ENCODE measurements at places on chromosomes 7 and 10. TPM values are rescaled to one million over a fixed set of nuclear protein-coding genes. Genes with fewer than 3 reads are reported as not detected.

Gene DNA2
- 33.4 TPM for total RNA-seq

Gene PRLHR
- not detected for total RNA-seq

Gene PIP
- not detected for total RNA-seq

Gene RBP4
- total RNA-seq, result 0.57 TPM

Gene CPN1
- not detected for total RNA-seq

- no peak for DNase-seq
Observed at GRCh38 chr7:131959106-131959812, 402.8 kb upstream of the PODXL start.

DNA sequence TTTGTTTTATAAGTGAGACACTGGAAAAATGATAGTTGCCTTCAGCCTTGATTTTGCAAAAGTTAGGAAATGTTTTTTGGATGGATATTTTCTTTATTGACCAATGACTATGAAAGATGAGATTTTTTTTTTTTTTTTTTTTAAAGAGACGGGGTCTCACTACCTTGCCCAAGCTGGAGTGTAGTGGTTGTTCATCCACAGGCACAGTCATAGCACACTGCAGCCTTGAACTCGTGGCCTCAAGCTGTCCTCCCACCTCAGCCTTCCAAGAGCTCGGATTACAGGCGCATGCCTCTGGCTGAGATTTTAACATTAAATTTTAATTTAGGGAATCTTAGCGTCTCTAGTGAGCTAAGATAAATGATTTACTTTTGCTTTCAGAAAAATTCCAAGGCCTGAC, 66.2 kb downstream of the LOXL4 start:
- no peak for DNase-seq

DNA sequence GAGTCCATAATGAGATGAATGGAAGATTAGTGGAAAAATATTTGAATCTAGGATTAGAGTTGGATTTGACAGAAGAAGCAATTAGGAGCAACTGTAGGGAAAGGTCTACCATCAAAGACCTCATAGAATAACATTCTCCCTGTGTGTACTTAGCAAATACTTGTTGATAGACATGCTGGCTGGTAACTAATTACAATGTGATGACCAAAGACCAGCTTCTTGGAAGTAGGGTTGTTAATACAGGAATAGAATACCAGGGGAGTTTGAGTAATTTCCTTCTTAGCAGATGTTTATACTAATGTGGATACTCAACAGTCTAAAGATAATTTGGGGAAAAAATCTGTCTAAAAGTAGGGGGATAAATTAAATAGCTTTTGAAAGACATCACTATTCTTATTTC, 357.5 kb upstream of the BMPER start:
- no peak for DNase-seq

DNA sequence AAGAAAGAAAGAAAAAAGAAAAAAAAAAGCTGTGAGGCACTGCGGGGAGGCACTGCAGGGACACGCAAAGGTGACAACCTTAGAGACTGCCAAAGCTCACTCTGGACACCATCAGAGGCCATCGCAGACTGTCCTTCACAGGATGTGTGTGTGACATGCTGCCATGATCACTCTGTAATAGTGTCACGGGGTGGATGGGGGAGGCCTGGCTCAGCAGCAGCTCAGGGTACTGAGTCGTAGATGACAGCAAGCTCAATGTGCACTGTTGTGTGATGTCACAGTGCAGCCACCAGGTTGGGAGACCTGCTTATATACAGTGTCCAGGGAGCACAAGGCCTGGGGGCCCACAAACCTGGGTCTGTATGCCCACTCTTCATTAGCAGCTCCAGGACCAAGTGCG, 83.3 kb downstream of the SLIT1 start:
- no peak for DNase-seq

DNA sequence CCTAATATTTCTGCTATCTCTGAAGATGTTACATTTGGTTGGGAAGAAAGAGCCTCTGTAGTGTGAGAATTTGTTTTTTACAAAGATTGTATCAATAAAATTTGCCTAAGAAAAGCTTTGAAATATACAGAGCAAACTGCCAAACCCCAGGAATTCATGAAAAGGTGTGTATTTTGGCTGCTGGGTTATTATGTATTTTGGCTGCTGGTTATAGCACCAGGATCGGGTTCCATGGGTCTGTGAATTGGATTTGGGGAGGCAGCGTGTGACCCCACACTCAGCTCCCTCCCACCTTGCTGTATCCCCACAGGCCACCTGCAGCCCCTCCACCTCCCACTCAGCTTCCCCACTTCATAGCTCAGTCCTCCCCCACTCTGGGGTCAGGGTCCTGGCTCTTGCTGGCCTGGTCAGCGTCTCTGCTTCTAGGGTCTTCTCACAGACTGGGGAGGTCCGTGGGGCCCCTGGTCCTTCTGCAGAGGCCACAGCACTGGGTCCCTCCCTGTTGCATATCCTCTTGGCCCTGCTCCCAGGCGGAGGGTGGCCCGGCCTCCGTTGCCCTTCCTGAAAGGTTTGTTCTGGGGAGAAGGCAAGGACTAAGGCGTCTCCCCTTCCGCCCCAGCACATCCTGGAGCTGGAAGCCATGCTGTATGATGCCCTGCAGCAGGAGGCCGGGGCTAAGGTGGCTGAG, 24.0 kb upstream of the DPYSL4 start:
- no peak for DNase-seq

DNA sequence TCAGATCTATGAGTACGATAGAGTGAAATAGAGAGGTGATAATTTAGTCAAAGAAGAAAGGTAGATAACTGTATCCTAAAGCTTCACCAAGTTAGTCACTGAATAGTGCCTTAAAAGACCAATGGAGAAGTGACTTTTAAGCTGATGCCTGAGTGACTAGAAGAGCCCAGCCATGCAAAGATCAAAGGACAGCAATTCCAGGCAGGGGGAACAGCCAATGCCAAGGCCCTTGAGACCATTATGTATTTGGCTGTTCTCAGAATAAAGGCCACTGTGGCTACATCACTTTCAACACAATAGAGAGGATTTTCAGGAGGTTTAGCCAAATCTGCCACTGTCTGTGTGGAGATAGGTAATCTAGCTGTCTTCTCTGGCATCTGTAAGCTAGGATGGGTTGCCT, 17.8 kb downstream of the HDAC9 start:
- no peak for DNase-seq

DNA sequence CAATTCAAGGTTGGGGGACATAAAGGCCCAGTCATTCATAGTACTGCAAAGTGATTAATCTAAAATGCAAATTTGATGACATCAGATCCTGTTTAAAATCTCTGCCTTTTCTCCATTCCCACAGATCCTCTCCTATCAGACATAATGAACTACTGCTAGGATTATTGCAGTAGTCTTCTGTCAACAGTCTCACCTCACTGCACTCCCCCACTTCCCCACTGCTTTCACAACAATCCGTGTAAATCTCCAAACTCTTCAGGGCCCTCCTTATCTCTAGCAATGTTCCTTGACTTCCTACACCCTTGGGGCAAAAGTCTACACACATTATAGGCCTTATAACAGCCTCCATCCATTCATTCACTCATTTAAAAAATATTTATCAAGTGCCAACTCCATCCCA, 112.4 kb downstream of the KBTBD2 start:
- DNase-seq, result no peak

GRCh38 chr10:83824099-83824498, 315.2 kb upstream of the GHITM start:
- DNase-seq, result no peak

GRCh38 chr7:122219253-122219865, 75.3 kb upstream of the AASS start:
- DNase-seq, result no peak

GRCh38 chr7:111741811-111742240, 179.5 kb upstream of the IMMP2L start:
- peak; percentile 44 for DNase-seq

DNA sequence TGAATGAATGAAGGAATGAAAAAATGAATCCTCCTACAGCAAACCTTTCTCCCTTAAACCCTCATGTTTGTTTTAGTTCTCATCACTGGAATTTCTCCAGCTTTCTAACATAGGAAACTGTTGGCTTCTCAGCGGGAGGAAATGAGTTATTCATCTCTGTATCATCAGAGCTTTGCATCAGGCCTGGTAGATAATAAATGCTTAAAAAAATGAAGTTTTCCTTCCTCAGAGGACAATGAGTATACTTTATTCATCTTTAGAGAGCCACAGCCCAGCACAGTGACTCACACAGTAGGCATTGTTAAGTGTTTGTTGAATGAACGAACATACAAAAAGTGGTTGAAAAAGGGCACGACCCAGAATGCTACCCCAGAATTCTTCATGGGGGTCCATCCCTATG, 62.6 kb downstream of the COL13A1 start:
- DNase-seq, result peak; percentile 26

DNA sequence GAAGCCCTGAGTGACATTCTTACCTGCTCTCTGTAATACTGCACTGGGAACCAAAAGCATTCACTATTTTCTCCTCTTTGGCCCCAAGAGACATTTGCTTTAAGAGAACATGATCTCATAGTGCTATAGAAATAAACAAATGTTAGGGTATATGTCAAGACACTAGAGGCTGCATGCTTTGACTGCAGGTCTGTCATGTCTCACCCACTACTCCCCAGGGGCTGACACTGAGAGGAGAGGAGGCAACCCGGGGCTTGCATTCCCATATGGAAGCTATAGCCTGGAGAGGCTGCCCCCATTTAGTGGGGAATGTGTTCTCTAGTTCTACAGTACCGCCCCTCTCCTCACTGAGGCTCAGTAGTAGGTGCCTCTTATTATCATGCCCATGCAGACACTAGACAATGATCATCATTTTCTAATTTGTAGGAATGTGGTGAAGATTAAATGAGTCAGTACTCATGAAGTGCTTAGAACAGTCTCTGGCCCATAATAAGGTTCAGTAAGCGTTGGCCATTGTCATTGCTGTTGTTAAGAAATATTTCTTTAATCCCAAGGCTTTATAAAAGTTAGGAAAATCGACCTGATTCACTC, 4.9 kb upstream of the SLF2 start:
- no peak for DNase-seq

DNA sequence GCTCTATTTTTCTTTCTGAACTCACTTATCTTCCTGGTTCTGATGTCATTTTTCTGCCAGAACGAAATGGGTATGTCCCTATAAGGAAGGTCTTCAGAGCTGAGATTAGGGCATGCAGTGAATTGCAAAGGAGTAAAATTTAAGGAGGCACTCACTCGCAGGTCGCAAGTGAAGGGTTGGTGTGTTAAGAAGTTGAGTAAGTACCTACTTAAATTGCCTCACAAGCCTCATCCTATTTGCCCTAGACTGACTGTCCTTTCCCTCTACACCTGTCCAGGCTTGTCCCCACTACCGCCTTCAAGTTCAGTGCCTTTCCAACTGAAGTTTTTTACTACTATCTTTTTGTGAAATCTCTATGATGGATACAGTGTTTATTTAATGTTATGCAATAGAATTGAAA, 191.5 kb downstream of the AHR start:
- DNase-seq, result no peak

DNA sequence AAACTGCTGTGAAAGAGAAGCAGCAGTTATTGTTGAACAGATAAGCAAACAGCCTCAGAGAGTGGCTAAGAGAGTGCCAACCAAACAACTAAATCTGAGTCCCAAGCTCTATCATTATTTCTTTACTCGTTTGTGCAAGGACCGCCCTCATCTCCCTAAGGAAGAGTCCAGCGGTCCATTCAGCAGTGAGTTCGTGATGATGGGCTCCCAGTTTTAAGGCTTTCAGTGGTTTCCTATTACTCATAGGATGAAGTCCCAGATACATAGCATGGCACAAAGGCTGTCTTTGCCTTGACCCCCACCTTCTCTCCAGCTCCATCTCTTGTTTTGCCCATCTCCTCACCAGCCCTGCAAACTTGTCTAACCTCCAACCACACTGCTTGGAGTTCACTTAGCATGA, 24.3 kb upstream of the PDE1C start:
- no peak for DNase-seq

Data from PC-9 (cell line).